ENCODE measurements at places on chromosomes 5 and 9. TPM values are rescaled to one million over a fixed set of nuclear protein-coding genes. Genes with fewer than 3 reads are reported as not detected.

DNA sequence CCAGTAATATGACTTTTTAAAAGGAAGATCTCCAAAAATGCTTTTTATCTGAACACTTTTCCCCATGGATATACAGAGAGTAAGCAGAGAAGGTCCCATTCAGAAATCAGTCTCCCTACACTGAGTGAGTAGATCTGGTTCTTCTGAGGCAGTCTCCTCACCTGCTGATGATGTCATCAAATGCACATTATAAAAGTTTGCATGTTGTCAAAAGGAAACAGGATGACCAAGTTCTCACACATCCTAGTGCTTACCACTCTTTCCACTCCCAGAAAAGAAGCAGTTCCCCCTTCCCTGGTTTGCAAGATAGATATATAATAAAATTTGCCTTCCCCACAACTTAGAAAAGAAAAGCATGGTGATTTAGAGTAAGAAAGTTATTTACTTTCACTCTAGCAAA is 180.5 kb downstream of the RAB3C start:
- no peaks in the 10 kb centered on the region for H3K27me3 ChIP-seq
- no peak for DNase-seq
- H3K27ac ChIP-seq: no peak overlapping the region
- peaks cover 6% of the 10 kb centered on the region for H3K4me1 ChIP-seq
- H3K4me3 ChIP-seq: no peak overlapping the region
- no peaks in the 10 kb centered on the region for H3K36me3 ChIP-seq

GRCh38 chr5:27124590-27124989 is 86.2 kb upstream of the CDH9 start:
- no peaks in the 10 kb centered on the region for H3K36me3 ChIP-seq
- H3K27ac ChIP-seq: no peak overlapping the region
- H3K27me3 ChIP-seq: no peaks in the 10 kb centered on the region
- H3K4me3 ChIP-seq: no peak overlapping the region

DNA sequence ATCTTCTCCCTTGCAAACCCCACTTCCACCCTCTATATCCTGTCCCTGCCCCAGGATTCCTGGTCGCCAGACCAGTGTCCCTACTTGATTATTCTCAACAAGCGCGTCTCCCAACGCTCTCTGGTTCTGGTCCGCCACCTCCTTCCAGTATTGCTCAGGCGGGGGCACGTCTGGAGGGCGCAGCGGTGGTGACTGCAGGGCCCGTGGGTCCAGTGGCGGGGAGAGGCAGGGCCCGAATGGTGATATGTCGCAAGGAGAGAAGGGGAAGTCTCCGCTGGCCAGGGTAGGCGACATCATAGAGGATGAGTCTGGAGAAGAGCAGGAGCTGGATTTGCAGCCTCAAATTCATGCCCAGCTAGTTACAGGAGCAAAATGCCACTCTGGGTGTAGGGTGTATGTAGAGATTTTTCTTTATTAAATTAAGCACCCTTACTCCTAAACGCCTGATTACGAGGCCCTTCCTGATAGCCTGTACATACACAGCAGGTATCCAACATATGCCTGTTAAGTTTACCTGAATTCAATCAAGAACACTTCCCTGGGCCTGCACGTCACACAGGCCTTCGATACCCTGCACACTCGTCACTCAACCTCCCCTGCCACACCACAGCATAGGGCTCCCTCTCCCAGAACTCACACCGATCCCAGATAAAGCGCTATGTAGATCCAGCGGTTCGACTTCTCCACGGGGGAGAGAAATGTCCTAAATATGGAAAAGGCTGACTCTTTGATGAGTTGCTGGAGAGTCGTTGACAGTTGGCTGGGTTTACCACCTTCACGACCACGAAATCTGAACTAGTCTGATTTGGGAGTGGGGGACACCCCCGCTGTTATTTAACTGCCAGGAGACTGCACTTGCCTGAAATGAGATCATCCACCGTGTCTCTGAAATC is 4.8 kb downstream of the MCIDAS start:
- no peaks in the 10 kb centered on the region for H3K36me3 ChIP-seq
- DNase-seq: no peak
- H3K27ac ChIP-seq: no peak overlapping the region
- H3K4me3 ChIP-seq: no peak overlapping the region
- peaks cover 96% of the 10 kb centered on the region for H3K27me3 ChIP-seq

GRCh38 chr5:61667525-61668218 is 335.6 kb downstream of the ZSWIM6 start:
- H3K4me3 ChIP-seq: no peak overlapping the region
- DNase-seq: no peak
- no peak overlapping the region for H3K27ac ChIP-seq
- H3K27me3 ChIP-seq: no peaks in the 10 kb centered on the region

Gene SLC27A6
- 33.5 TPM for total RNA-seq
